Hematopoietic multipotent progenitor cell treated with erythropoietin and hydrocortisone succinate and interleukin-3 and kit ligand, for 4 days (in vitro differentiated cells): ENCODE measurements at places on chromosomes 16 and 17.
A peak's percentile ranks its signal among the peaks of the same experiment; 100 is the strongest.

- DNase-seq = no peak
These were observed 6.2 kb downstream of the SLC12A3 start for GRCh38 chr16:56871172-56871593.

DNA sequence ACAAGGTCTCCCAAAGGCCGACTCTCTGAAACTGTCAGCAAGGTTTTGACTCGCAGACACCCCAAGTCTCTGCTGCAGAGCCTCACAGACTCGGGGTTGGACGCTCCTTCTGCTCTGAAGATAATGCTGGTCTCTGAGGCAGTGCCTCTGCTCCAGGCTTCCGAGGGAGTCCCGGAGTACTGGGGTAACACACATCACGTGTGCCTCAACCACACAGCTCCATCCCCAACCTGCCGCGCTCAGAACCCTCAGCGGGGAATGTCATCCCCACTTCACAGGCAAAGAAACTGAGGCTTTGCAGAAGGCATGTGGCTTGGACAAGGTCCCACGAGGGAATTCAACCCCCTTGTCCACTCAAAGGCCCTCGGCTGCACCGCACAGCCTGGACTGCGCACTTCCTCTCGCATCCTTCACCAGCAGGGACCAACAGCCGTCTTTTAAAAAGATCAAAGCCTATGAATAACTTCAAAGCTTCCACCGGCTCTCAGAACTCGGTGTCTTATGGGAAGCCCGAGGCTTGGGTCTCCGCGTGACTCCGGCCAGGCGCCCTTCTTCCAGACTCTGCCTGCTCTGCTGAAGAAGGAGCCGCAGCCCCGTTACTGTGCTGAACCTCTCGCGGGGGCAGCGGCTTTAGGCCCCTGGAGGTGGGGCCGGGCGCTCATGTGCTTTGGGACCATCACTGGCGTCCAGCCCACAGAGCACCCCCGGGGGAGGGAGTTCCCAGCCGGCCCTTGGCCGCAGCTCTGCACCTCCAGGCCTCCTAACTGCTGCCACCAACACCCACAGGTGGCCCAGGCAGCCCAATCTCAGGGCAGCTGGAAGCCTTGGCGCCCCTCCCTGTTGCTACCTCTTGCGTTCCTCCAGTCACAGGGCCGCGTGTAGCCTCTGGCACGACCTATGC, 2.2 kb downstream of the TMEM204 start:
- DNase-seq = no peak

- no peak for DNase-seq
These were observed at the start of gene TBX2 for GRCh38 chr17:61399131-61400065. Gene TBX2, plus strand, starts transcription at chr17:61399843. Its CDS starts 334 bp downstream, at chr17:61400177.

GRCh38 chr17:75130632-75131277, 787 bp downstream of the NT5C start:
- DNase-seq = peak; percentile 88

- DNase-seq = no peak
These were observed 2.6 kb upstream of the ACSM3 start for GRCh38 chr16:20761175-20761574.
